Activated gamma-delta T cell (primary cell): ENCODE measurements at places on chromosomes 4 and X.

DNA sequence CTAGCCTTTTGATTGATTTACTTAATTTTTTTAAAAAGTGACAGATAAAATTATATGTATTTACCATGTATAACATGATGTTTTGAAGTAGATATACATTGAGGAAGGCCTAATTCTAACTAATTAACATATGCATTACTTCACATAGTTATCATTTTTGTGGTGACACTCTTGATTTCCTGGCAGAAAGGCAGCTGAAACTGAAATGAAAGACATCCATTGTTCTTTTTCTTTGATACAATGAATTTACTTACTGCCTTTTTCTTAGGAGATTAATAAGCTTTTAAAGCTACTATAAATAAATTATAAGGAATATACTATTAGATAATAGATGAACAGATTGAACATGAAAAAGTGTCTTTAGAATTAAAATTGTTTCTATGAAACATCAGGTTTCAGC is 26.7 kb downstream of the ANKRD50 start:
- no peak for DNase-seq

DNA sequence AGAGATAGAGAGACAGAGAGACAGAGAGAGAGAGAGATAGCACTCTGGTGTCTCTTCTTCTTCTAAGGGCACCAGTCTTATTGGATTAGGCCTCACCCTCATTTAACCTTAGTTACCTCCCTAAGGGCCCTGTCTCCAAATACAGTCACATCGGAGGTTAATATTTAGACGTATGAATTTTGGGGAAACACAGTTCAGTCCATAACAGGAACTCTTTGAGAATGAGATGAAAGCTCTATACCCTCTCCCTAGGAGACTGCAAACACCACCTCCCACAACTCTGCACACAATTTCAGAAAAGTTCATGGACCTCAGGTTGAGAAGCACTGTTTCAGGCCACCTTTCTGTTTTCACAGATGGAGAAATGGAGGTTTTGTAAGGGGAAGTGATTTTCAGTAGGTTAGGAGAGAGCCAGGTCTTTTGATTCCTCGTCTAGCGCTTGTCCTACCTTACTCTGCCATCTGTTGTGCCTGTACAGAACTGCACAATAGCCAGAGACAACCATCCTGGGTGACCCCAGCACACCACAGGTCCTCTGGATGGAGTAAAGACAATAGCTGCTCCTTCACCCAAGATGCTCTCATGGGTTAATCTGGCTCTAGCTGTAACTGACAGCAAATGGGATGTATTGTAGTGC is 16.9 kb upstream of the LOC101059915 start:
- no peak for DNase-seq

DNA sequence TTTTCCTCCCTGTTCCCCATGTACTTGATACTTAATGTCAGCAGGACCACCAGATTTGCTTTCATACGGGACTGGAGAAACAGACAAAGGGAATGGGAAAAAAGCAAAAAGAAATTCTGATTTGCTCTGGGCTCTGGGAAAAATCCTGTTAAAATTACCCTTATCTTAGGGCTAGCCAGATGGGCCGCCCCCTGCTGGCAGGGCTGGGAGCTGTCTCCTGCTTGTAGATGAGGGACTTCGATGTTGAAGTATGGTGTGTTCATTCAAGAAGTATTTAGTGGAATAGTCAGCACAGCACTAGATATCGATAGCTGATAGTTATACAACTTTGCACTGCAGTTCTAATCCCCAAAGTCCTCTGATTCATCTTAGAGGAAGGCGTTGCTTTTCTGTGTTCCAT is 45.8 kb downstream of the BCORL1 start:
- peak; percentile 13 for DNase-seq

DNA sequence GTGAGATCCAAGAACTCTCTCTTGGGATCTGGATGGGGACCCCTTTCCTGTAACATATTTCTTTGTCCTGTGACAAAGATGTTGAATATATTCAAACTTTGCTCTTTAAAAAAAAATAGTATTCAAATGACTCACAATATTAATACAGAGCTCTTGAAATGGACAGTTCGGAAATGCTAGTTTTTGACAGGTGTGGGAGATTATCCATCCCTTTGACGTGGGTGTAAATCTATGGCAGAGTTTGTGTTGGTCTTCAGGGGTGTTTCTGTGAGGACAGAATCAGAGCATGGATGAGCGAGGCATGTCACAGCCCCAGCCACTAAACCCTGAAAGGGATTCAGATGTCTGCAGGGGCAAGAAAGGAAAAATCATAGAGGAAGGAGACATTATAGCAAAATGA is 25.8 kb downstream of the TENM3 start:
- no peak for DNase-seq

GRCh38 chrX:74467656-74468055 is 46.4 kb downstream of the SLC16A2 start:
- no peak for DNase-seq

- no peak for DNase-seq
Measured at GRCh38 chrX:19172741-19173140, 50.5 kb upstream of the ADGRG2 start.

- DNase-seq = no peak
Measured at GRCh38 chrX:31228909-31229308, 157.1 kb upstream of the FTHL17 start.

- no peak for DNase-seq
Measured at GRCh38 chr4:84362896-84363655, 136.0 kb downstream of the NKX6-1 start.

DNA sequence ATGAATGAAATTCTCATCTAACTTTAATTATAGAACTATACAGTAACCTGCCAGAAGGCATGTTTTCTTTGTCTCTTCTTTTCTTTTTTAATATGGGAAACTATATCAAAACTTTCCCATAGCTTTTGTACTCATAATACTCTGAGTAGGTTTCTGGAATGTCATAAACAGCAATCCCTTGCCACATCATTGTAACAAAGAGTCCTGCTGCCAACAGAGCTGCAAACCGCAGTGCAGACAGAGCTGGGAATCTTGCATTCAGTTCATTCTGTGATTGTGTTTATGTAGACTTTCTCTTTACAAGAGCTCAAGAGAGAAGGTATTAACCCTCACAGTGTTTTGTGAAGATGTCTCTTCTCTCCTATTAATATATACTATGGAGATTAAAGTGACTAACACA is 304.4 kb upstream of the SLIT2 start:
- no peak for DNase-seq

- DNase-seq = no peak
Measured at GRCh38 chr4:88709989-88710388, 12.4 kb upstream of the NAP1L5 start.

- no peak for DNase-seq
Measured at GRCh38 chr4:106629268-106629625, 260.7 kb upstream of the GIMD1 start.
